ENCODE measurements at places on chromosomes 1 and 21.

DNA sequence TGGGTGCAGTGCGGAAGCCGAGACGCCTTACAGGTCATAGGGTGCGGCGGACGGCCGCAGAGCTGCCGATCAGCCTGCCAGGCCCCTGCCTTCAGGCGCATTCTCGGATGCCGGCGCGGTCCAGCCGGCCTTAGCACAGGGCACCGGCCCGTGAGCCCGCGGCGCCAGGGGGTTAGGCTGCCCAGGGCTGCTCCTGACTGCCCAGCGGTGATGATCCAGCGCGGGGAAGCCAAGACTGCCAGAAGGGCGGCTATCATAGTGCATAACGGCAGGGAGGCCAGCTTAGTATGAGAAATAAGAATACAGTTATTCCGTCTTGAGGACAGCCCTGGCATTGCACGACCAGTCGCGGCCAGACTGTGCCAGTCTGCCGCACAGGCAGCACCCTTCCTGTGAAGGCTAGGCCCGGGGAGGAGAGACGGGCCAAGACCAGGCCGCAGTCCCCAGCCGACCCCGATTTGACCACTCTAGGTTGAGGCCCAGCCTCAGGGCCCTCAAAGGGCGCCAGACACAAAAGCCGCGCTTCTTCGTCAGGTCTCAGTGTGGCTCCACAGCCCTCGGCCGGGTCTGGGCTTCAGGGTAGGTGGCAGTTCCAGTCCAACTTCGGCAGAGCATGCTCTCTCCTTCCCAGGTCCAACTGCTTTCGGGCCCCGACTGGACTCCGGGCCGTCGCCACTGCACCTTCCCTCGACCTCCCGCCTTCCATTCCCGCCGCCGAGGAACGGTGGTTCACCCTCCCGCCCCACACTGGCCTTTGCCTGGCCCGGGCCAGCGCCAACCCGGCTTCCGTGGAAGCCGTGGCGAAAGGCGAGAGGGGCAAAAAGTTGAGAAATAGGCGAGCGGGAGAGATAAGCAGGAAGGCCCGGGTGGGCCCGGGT is 829 bp downstream of the ALX3 start:
- no peak for DNase-seq

GRCh38 chr1:30315185-30315960 is 408.0 kb downstream of the MATN1 start:
- DNase-seq = no peak

DNA sequence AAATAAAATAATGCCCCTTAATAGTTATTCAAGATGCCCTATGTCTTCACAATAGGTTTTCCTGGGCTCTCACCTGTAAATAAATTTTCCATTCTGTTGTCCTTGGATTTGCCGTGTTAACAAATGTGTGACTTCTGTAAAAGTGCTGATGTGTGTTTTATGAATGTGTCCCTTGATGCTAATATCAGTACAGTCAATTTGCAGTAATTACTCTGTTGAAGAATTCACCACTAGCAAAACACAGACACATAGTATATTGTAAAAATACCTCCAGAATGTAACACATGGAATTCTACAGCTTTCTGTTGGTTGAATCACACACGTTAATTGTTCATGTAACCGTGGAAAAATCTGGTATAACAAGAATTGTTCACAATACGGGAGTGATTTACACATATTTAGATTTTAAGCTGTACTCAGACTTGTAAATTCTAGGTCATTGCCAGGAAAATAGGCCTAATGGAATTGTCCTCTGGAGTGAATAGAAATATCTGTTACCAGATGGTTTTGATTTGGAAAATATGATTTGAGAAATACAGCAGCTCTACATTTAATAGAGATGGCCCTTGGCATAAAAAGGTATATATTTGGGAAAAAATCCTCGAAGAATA is 36.7 kb upstream of the KCNK2 start:
- DNase-seq = no peak

DNA sequence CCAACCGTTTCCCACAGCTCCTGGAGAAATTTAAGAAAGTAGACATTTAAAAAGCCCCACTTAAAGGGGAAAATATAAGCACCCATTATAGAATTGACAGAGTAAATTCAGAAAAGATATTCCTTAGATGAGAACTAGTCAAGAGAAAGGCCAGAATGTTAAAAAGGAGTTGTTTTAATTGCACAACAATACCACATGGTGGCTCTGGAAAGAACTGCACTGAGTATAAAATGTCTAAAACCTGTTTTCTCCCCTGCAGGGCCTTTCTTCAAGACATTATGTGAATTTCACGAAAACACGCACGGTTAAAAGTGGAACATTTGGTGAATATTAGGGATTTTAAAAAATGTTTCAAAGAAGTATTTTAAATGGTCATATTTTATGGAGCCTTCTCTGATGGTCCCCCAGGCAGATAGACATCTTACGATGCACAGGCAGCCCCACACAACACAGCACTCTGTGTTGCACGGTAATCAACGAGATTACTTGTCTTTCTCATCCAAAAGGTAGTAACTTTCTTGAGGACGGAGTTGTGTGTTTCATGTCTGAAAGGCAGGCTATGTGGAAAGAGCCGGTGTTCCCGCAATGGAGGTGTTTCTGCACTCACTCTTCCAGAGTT is 101.9 kb downstream of the PRRX1 start:
- no peak for DNase-seq
